ENCODE measurements at places on chromosomes 5 and 9. TPM values are rescaled to one million over a fixed set of nuclear protein-coding genes. Genes with fewer than 3 reads are reported as not detected.

Gene WNK2
- total RNA-seq: 13.3 TPM

Gene PLPP7
- 8.2 TPM for total RNA-seq

DNA sequence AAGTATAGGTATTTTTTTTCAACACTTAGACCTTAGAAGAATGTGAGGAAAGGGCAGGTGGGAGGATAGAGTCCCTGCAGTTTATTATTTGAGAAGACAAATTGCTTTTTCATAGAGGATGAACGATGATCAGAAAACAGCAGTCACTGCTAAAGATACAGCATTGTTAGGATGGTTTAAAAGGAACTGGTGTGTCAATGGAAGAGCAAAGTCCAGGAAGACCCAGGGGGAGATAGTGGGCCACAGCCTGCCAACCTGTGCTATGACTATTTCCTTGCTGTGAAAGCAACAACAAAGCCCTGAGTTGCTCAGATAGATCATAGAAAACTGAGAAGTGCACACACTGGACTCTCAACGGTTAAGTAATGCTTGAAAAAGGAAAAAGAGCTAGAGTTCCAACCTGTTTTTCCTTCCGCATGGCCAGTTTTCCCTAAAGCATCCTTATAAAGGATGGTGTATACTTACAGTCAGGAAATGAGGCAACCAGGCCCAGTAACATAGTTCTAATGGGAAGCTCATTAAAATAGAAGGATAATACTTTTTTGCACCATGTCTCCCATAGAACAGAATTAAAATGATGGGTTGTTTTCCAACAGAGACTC lies 153.8 kb downstream of the CEMIP2 start:
- no peak for DNase-seq

- DNase-seq: peak; percentile 30
Measured at GRCh38 chr5:991472-992267, 16.9 kb upstream of the NKD2 start.

Data from H7 (cell line).